ENCODE measurements at places on chromosomes 4 and X. TPM values are rescaled to one million over a fixed set of nuclear protein-coding genes. Genes with fewer than 3 reads are reported as not detected.

Gene CT47B1
- not detected for total RNA-seq

Gene UBE2D3
- total RNA-seq, result 319 TPM

Gene ADRA2C
- 5.9 TPM for total RNA-seq

Gene CORIN
- not detected for total RNA-seq

Gene NPFFR2
- total RNA-seq, result not detected

Gene DGAT2L6
- not detected for total RNA-seq

Gene GJB1
- total RNA-seq, result not detected

Gene TCEAL4
- total RNA-seq, result 63.3 TPM

Gene DEFB131A
- not detected for total RNA-seq

Gene PNMA6F
- total RNA-seq, result not detected

Gene USP51
- 0.21 TPM for total RNA-seq

Gene AMBN
- 0.17 TPM for total RNA-seq

Gene IL13RA2
- total RNA-seq, result 65.4 TPM

Gene CSN1S1
- not detected for total RNA-seq

Gene NWD2
- total RNA-seq, result not detected

Gene CT45A1
- total RNA-seq, result not detected

Gene SSX2
- total RNA-seq, result not detected

GRCh38 chr4:145260091-145260490, 79.7 kb upstream of the OTUD4 start:
- no peak for DNase-seq

- no peak for DNase-seq
Observed at GRCh38 chrX:12767856-12768255, 23.4 kb upstream of the PRPS2 start.

- DNase-seq, result no peak
Observed at GRCh38 chr4:67680581-67681222, 20.3 kb downstream of the UBA6 start.

DNA sequence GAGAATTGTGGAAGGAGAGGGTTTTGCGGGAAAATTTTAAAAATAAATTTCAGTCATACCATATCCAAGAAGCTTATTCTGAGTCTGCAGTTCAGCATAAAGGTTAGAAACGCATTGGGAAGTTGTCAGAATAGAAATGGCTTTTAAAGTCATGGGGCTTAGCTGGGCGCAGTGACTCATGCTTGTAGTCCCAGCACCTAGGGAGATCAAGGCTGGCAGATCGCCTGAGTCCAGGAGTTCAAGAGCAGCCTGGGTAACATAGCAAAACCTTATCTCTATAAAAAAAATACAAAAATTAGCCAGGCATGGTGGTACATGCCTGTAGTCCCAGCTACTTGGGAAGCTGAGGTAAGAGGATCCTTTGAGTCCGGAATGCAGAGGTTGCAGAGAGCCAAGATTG, 3.9 kb upstream of the PLA2G12A start:
- no peak for DNase-seq

DNA sequence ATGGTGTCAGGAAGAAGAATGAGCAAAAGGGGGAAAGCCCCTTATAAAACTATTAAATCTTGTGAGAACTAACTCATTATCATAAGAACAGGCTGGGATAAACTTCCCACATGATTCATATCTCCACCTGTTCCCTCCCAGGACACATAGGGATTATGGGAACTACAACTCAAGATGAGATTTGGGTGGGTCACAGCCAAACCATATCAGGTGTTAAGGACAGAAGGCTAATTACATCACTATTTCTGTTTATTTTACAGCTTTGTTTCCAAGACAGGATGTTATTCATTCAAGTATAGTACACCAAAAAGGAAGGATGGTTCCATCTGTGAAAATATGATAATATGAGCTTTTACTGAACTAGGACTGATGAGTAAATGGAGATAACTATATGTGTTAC, 63.7 kb upstream of the ARSJ start:
- DNase-seq, result peak; percentile 57

GRCh38 chr4:147617841-147618691, 869 bp downstream of the TMEM184C start:
- no peak for DNase-seq

DNA sequence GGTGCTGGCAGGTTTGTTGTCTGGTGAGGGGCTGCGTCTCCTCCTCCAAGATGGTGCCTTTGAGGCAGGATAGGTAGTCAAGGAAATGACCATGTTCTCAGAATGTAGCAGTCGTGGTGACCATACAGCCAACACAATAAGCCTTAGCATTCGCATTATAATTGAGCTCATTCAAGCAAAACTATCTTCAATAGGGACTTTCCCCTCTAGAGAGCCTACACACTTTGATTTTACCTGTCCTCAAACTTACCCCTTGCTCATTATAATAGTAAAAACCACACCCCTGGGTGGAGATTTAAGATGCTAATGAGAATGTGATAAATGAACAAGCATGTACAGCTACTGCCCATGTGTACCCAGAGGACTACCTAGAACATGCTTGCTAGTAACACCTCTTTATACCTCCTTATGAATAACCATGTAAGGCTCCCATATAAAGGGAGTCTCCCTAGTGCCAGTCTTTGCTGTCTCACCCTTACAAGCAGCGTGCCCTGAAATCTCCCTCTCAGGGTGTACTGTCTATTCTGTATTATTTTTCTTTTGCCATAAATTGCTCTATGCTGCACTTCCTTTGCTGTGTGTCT, 48.2 kb downstream of the FGFBP1 start:
- DNase-seq, result no peak

- no peak for DNase-seq
Observed at GRCh38 chr4:17646693-17647092, 32.3 kb downstream of the MED28 start.

GRCh38 chr4:76272582-76272981, 21.1 kb downstream of the FAM47E start:
- DNase-seq, result no peak

GRCh38 chr4:86974551-86974994, 39.8 kb downstream of the AFF1 start:
- no peak for DNase-seq

DNA sequence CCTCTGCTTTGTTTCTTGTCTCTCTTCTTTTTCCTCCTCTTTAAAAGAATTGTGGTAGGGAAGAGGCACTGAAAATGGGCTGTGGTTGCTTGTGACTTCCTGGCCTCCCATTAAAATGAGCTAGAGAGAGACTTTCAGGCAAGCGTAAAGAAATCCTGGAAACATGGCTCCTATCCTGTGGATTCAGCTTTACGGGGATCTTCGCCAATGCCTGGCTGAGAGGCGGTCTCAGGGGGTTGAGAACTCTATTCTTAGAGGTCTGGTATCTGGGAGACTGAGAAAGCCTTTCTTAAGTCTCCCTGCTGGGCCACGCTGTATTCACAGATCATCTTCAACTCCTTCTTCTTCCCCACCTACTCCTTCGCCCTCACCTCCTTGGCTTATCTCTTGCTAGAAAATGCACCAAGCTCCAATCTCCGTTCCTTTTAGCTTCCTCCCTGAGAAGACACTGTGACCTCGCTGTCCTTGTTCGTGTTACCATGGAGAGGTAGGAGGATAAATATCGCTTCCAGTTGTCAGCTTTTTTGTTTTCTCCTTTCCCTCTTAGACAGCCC, 542 bp upstream of the KLF8 start:
- no peak for DNase-seq

DNA sequence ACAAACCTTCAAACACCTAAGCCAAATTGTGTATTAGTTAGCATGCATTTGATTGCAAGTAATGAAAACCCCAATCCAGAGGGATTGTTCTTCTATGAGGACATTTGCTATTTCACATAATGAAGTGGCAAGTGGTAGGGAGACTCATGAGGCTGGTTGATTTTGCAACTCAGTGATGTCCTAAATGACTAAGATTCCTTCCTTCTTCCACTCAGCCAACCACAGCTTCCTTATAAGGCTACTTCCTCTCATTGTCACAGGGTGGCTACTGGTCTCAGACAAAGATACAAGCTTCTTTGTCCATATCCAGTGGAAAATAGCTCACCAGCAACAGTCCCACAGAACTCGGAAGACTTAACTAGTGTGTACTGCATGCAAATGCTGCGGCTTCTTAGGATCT, 5.3 kb upstream of the OTC start:
- DNase-seq, result peak; percentile 56

GRCh38 chr4:106312377-106312776, 3.6 kb downstream of the TBCK start:
- DNase-seq, result no peak

- no peak for DNase-seq
Observed at GRCh38 chr4:4507923-4508322, 33.9 kb downstream of the STX18 start.

DNA sequence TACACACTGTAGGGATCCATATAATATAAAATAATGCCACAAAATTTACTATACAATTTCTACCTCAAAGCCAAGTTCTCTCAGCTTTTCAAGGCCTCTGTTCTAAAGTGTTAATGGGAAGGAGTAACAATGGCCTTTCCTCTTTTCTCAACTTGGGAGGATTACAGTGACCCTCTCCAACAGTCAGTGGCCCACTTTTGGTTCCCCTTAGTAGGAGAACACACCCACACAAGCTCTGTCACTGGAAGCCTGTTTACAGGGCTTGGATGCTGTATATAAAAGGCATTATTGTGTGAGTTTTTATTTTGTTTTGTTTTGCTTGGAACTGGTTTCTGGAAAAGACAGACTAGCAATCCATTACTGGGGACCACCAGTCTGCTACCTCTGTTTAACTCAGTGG, 1.8 kb downstream of the ARHGEF6 start:
- DNase-seq, result no peak

DNA sequence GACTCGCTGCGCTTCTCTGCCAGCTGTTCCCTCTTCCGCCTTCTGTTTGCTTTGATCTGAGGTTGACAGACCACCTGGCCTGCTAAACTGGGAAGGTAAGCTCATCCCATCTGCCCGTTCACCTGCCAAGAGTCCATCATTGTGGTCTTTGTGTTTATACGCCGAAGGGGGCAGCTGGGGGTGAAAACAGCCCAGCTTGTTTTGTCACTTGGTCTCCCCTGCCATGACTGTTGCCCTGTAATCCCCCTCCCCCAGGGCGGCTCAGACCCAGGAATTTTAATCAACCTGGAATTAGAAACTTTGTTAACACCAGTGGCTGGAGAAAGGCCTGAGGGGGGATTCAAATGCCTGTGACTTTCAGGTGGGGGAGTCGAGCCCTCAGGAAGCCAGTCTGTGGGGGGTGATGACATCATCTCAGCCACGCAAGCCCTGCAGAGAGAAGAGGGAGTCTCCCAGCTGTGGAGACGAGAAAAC, 333.3 kb downstream of the BCOR start:
- DNase-seq, result peak; percentile 7

DNA sequence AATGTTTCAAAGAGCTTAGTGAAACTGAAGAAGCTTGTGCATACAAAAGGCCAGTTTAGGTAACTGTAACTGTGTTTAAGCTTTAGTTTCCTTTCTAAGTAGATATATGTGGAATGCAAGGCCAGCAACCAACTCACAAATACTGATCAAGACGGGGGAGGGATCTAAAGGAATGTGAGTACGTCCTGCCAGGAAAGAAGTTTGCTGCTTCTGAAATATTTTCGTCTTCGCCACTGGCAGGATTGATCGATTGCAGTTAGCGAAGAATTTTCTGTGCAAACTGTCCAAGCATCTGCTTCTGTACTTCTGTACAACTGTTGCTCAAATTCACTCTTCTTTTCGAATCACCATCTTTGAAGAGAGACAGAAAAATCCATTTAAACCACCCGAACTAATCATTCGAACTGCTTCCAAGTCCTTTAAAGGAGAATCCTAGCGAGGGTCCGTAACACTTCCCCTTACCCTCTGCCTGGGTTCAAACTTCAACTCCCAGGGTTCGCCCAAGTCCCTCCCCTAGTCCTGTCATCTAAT, 373 bp upstream of the INTS6L start:
- no peak for DNase-seq

DNA sequence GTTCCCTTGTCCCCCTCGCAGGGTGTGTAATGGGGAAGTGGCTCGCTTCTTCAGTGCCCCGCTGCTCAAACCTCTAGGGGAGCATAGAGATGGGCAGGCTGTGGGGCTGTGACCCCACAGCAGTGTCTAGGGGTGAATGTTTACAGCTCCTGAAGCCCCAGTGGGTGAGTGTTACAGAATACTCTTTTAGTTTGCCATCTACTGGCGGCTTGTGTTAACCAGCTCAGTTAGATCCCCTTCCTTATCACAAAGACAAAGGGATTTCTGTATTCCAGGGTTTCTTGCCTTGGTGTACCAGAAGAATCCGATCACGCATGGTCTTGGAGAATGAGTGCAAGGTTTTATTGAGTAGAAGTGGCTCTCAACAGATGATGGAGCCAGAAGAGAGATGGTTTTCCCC, 108.1 kb upstream of the IQCM start:
- DNase-seq, result no peak

DNA sequence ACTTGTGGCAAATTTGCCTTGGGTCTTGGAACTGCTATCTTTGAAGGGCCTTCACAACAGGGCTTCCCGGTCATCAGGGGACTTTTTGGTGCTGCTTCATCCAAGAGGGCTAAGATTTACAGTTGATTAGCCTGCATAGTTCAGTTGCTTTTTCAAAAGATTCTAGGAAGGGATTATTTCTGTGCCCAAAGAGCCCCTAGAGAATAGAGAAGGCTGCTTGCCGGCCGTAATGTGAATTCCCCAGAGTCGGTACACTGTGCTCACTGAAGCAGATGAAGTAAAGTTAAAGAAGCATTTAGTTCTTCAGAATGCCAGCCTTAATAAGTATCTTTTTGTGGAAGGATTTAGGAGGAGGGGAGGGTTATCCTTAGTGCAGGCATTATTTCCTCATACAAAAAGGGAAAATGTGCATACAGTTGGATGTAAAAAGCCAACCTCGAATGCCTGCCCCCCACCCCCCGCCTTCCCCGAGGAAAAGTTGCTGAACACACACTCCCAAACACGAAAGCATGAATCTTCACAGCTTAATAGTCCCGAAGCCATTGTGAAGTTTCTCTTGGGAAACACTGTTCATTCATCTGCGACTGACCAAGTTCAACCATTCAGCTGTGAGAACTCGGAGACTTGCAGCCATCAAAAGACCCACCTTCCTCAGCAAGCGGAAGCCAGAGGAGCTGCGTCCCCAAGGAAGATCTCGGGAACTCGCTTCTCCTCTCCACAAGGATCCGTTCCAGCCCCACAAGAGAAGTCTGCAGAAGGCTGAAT, 47.6 kb downstream of the ANOS1 start:
- DNase-seq, result no peak

- no peak for DNase-seq
Observed at GRCh38 chr4:139756391-139757180, 91.0 kb downstream of the MGST2 start.

GRCh38 chr4:22719218-22719617, 26.5 kb downstream of the GBA3 start:
- DNase-seq, result no peak

- DNase-seq, result no peak
Observed at GRCh38 chr4:113582737-113583136, 178.8 kb downstream of the CAMK2D start.

GRCh38 chrX:117645639-117646038, 471.0 kb downstream of the KLHL13 start:
- no peak for DNase-seq

GRCh38 chr4:181971411-181971810, 271.8 kb upstream of the TENM3 start:
- peak; percentile 55 for DNase-seq
